ENCODE measurements at places on chromosomes 6 and 20. TPM values are rescaled to one million over a fixed set of nuclear protein-coding genes. Genes with fewer than 3 reads are reported as not detected.

PTPRT gene
- not detected for total RNA-seq

CEP85L gene
- 12.0 TPM for total RNA-seq

GCM1 gene
- not detected for total RNA-seq

TGM3 gene
- total RNA-seq, result not detected

ZSWIM3 gene
- total RNA-seq, result 5.8 TPM
